Activated CD8-positive, alpha-beta memory T cell treated with anti-CD3 and anti-CD28 coated beads, Interleukin-2, amount 10 ng/mL, durations not matched to agents 7 days and 5 days (primary cell): ENCODE measurements at places on chromosomes 1 and 21. TPM values are rescaled to one million over a fixed set of nuclear protein-coding genes. Genes with fewer than 3 reads are reported as not detected.

The ZNF670 gene
- 1.0 TPM for total RNA-seq

The SWT1 gene
- total RNA-seq = 2.4 TPM

The GRIK1 gene
- total RNA-seq = not detected

The SAMSN1 gene
- 58.9 TPM for total RNA-seq

The NTMT2 gene
- not detected for total RNA-seq

The LIN28A gene
- total RNA-seq = not detected

The LCE1A gene
- total RNA-seq = not detected
